ENCODE measurements at places on chromosomes 5 and 9. TPM values are rescaled to one million over a fixed set of nuclear protein-coding genes. Genes with fewer than 3 reads are reported as not detected.

TAF1L gene
- polyA plus RNA-seq = not detected

ANKDD1B gene
- polyA plus RNA-seq = not detected

GRM6 gene
- not detected for polyA plus RNA-seq

GRCh38 chr9:27489087-27489876 lies 34.8 kb upstream of the IFNK start:
- DNase-seq = no peak

- peak; percentile 59 for DNase-seq
Observed at GRCh38 chr5:171418982-171419687, at the start of gene FGF18. TSS of gene FGF18 (plus strand) at chr5:171419647. CDS start at chr5:171420200, 553 bp downstream.

GRCh38 chr5:133603711-133604110 lies 8.6 kb downstream of the FSTL4 start:
- no peak for DNase-seq

GRCh38 chr9:36950389-36950788 lies 83.7 kb downstream of the PAX5 start:
- DNase-seq = no peak

DNA sequence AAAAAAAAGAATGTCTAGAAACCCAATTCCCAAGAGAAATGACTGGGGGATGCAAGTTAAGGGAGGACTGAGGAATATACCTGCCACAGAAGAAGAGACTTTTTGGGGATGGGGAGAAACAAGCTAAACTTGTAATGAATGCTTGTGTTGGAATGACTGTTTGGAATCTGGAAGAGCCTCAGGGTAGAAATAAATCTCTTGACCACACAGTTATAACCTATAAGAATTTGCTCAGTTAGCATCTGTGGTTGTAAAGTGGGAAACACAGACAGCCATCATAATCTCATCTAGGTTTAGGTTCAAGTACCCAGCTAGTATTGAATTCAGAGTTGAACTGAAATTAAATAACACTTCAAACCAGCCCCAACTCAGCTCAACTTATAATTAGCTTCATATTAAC lies 678.3 kb upstream of the CHD1 start:
- no peak for DNase-seq
